ENCODE measurements at places on chromosomes 7 and 10.

- DNase-seq = no peak
Observed at GRCh38 chr10:21285742-21286331, 239.6 kb downstream of the SKIDA1 start.

GRCh38 chr10:75496191-75496567 is 64.8 kb downstream of the LRMDA start:
- no peak for DNase-seq

DNA sequence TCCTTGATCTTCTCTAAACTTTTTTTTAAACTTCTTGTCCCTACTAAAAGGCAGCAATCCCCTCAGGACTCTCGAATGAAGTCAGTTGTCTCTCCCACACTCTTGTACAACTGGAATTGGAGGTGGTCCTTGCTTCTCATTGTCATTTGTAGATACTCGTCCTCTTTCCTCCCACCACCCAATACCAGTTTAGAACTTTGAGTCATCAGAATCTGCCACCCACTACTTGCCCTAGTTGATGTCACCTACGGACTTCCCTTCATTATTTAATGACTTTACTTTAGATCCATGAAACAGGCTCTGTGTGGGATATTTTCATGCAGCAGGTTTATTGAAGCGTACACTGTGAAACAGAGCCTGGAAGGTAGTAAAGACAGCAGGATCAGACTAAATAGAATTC is 28.6 kb upstream of the LHFPL3 start:
- no peak for DNase-seq

DNA sequence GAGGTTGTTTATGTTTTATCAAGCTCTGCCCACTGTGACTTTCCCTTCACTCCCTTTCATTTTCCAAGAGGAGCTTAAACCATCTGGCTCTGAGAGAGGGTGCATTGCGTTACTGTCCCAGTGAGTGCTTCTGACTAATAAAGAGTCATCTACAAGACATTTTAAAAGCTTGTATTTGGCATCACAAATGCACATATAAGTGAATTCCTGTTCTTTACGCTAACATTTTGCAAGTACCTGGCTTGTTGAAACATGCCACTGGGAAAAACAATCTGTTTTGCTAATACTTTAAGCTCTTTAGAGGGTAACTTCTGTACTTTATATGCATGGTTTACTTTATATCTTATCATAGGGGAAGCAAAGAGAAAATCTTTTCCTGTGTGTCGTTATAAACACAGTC is 534.6 kb upstream of the POM121L12 start:
- DNase-seq = no peak

GRCh38 chr10:127151541-127151940 is 44.9 kb downstream of the INSYN2A start:
- DNase-seq = no peak

DNA sequence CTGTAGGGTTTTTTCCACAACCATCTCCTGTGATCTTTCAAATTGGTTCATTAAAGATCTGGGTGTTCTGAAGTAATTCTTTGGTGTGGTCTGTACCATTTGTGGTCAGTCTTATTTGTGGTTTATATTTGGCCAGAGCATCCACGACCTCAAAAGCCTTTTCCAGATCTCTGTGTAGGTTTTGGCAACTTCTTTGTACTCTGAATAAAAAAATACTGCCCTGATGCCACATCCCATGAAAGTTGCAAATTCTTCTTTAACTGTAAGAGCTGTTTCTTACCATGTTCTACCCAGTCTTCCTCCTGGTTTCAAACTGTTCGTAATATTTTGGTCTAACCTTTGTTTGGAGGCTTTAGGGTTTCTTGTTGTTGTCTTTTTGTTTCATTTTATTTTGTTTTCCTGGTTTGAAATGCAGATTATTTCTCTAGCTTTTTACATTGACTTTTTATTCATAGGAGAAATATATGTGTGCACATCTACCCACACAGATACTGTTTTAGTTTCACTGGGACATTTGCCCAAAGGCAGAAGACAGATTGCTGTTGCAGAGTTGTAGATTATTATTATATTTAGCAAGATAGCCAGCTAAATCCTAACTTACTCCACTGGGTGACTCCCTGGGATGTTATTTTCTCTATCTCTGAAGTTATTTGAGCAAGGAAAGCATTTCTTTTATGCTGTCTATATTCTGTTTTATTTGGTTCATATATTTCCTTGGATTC is 123.2 kb upstream of the SAMD8 start:
- no peak for DNase-seq

DNA sequence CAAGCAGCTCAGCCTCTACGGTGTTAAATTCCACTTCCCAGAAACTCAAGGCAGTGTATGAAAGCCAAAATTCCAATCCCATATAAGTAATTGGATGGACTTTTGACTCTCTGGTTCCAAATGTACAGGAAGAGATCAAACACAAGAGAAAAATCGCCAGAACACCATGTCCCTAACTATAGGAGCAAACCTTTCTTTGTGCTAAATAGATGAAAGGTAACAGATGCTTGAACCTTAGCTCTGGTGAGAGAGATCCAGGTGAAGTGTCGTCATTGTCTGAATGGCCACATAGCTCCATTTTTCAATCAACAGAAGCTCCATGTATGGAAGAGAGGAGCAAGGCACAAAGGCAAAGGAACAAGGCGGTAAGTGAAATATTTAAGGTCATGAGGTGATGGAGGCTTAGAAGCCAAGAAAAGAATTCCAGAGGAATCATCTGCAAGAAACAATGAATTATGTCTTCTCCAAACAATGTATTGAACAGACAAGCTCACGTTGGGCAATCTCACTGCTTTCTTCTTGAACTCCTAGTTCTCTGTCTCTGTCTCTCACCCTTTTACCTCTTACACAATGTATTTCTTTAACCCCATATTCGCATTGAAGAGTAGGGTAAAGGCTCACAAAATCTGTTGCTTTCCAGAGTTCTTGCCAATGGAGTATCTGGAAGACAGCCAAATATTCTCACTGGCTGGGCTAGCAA is 585.1 kb downstream of the GATA3 start:
- DNase-seq = no peak

GRCh38 chr10:102545997-102546396 is 42.2 kb downstream of the SUFU start:
- no peak for DNase-seq

DNA sequence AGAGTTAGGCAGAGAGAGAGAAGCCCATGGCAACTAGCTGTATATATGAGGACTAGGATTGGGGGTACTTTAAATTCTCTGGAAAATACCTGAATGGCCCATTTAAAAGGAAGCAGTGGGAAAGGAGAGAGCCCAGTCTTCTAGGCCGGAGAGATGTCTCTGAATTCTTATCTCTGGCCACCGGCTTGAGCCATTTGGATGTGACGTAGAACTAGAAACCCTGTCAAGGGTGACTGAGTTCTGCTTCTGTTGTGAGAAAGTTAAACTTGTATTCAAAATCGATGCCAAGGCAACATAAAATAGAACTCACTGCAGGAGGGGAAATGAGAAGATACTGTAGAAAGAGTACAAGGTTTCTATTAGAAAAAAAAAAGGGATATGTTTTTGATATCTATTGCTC is 6.3 kb upstream of the GSTK1 start:
- DNase-seq = no peak

GRCh38 chr7:39681887-39682441 is 58.6 kb downstream of the RALA start:
- no peak for DNase-seq

DNA sequence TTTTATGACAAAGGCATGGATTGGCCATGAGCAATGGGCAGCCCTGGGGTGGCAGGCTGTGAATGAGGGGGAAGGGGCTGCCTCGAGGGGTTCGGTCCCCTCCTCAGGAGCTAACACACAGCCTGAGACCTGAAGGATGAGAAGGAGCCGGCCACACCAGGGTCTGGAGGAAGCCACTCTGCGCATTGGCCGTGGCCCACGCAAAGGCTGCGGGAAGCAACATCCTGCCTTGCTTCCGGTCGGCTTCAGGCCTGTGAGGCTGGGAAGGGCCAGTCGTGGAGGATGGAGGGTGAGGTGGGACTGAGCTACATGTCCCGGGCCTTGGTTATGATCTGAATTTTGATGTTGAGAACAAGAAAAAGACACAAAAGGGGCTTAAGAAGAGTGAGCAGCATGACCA is 49.4 kb downstream of the RGS10 start:
- DNase-seq = no peak

DNA sequence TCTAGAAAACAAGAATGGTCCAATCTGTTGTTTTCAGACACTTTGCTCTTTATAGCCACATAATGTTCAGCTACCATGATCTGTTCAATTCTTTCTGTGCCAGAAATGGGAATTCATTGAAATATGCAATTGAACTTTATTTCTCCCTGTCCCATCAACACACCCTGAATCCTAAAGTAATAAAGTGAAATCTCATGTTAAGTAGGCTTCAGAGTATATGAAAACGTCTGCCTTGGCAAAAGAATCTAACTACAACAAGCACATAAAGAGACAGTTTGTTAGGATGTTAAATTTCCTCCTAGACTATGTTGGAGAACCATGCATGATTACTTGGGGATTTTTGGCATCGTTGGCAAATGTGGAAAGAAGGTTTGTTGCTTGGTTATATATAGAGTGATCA is 722.7 kb downstream of the XPNPEP1 start:
- no peak for DNase-seq

GRCh38 chr10:70925377-70926225 is 37.2 kb upstream of the PCBD1 start:
- DNase-seq = no peak

DNA sequence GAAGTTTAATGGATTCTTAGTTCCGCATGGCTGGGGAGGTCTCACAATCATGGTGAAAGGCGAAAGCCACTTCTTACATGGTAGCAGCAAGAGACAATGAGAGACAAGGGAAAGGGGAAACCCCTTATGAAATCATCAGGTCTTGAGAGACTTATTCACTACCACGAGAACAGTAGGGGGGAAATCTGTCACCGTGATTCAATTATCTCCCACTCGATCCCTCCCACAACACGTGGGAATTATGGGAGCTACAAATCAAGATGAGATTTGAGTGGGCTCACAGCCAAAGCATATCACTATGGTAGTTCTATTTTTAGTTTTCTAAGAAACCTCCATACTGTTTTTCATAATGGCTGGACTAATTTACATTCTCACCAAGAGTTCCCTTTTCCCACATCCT is 36.7 kb downstream of the SPAM1 start:
- no peak for DNase-seq

DNA sequence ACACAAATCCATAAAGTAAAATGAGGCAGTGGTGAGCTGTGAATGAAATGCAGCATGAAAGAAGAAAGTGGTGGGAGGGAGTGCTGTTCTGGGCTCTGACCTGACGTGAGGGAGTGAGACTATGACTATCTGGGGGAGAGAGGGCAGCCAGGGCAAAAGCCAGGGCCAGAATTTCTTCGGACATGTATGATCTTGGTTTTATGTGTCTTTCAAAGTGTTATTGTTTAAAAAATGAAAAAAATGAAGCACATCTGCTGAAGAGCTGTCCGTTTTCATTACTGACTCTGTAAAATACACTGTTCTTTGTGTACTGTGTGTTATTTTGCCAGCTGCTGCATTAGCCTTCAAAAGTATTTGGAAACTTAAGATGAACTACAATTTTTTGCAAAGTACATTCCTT is 70.2 kb upstream of the KLF14 start:
- no peak for DNase-seq

- DNase-seq = no peak
Observed at GRCh38 chr7:37208528-37208927, 240.1 kb downstream of the ELMO1 start.

GRCh38 chr7:134778941-134779740 is at the start of gene CALD1:
CALD1 (plus strand) TSS chr7:134779634; CDS start chr7:134867734, 88,100 bp downstream.
- no peak for DNase-seq

DNA sequence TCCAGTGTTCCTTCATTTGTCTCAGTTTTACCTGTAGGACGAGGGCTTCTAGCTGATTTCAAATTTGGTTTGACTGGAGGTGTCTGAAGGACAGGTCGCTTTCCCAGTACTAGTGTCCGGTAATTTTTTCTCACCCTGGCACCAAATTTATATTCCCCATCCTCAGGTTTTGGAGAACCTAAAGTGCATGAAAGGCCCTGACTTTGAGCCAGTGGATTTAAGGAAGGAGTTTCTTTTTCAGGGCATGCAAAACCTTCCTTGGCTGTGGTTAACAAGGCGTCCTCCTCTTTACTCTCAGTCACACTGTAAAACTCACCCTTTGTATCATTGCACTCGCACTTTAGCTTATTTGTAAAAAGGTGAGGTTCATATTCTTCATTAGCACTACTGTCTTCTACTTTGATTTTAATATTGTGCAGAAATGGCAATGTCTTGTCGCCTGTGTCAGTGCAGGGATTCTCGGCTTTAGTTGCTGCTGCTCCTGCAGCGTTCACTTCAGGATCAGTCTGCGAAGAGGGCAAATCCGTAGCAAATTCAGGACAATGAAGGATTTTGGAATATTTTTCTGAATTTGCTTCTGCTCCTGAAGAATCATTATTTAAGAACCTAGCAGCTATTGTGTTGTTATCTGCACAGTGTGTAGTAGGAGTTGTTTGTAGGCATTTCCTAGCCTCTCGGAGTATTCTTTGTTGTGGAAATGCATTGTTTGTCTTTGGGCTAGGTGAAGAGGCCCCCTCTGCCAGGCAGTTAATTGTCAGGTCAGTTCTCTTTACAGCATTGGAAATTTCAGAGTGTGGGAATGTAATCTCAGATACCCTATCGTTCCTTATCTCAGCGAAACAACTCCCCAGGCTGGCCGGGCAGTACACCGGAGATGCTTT is 9.9 kb downstream of the SKIDA1 start:
- DNase-seq = no peak

DNA sequence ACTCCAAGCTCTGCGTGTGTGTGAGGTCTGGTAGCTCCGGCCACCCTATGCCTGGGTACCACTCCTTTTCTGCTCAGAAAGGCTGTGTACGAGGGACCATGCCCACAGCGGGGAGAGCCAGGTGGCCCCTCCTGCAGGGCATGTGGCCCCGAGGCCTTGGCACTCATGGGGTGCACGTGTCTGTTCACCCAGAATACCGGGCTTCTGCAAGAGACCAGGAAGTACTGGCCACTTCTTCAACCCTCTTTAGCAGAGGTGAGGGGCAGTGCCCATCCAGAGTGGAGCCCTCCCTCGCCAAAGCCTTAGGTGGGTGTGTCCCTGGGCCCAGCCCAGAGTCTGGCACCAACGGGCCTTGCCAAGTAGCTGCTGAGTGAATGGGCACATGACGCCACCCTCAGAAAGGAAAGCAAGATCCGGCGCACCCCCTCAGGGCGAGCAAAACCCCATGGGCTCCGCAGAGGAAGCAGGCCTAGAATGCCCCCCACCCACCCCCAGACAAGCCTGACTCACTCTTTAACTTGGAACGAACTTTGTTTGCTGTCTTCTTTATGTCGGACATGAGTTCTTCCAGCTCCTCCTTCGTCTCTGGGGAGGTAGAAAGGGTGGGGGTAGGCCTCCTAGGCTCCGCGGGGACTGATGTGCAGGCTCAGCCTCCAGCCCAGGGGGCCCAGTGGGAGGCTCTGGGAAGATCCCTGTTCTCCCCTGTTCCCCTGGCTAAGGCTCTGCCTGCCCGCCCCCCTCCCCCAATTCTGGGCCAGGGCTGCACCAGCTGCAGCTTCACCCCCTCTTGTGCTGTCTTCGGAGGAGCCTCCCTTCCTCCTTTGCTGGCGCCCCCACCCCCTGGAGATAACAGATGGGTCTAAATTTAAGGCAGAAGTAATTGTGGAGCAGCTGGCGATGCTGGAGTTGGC is 14.6 kb downstream of the STX1A start:
- DNase-seq = no peak

Data from NCI-H510A (cell line).